ENCODE measurements at places on chromosomes 4 and X. TPM values are rescaled to one million over a fixed set of nuclear protein-coding genes. Genes with fewer than 3 reads are reported as not detected.

DNA sequence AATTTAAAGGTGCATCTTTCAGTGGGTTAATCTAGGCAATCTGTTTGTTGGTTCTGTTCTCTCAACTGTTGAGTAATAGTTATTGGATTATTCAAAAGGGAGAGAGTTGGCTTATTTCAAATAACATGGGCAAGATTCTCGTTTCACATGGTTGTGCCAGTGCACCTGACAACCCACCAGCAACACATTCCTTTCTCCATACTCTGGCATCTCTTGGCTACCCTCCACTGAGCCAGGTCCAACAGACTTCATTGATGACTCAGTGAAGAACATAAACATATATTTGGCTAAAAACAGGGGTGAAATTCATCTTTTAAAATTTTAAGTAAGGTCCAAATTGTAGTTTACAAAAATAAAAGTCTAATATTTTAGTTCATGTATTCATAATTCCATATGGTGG is 967.2 kb downstream of the RPA4 start:
- no peak for DNase-seq

GRCh38 chr4:123706973-123707372 is 310.4 kb downstream of the SPRY1 start:
- no peak for DNase-seq

DNA sequence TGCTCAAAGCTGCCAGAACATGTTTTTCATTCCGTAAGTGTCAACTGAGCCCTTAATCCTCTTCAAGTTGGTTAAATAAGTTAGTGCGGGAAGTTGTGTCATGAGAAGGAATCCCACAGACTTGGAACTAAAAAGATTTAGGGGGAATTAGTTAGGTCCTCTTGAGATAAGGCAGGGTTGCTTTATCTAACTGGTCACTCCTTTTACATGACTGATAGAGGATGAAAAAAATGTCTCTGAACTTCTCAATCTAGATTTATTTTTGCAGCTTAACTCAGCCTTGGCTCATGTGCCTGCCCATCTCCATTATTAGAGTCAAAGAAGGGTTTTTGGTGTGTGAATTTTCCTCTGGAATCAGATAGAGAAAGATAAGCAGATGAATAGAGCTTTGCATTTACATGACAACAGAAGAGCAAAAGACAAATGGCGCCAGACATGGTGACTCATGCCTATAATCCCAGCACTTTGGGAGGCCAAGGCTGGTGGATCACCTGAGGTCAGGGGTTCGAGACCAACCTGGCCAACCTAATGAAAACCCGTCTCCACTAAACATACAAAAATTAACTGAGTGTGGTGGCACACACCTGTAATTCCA is 882.9 kb downstream of the RPA4 start:
- no peak for DNase-seq

DNA sequence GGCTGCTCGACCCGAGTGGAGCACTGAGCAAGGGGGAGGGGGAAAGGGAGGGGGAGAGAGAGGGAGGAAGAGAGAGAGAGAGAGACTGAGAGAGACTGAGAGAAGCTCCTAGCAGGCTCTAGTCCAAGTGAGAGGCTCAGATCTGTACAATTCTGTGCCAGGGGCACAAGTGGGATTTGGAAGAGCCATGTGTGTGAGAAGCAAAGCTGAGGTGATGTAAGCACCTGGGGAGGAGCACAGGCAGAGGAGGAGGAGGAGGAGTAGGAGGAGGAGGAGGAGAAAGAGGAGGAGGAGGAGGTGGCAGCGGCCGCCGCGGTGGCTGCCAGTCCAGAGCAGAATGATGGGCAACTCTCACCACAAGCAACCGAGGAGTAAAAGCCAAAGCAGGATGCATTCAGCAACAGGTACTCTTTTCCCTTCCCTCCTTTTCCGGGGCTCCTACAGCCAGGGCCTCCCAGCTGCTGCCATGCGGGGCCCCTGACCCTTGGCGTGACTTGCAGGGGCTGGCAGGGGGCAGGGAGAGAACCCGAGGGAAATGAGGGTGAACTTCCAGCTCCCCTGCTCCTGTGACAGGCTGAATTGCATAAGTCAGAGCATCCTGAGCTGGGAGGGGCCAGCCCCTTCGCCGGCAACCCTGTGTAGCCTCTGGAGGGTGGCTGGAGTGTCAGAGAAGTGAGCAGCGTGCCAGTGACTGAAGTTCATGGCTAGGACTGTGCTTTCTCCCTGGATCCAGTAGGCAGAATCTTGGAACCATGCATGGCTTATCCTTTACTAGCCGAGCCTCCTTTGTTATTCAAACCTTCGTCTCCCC is 62.2 kb downstream of the RTL5 start:
- DNase-seq, result no peak

- no peak for DNase-seq
Measured at GRCh38 chrX:98939456-98939855, 1470.6 kb downstream of the PCDH19 start.

DNA sequence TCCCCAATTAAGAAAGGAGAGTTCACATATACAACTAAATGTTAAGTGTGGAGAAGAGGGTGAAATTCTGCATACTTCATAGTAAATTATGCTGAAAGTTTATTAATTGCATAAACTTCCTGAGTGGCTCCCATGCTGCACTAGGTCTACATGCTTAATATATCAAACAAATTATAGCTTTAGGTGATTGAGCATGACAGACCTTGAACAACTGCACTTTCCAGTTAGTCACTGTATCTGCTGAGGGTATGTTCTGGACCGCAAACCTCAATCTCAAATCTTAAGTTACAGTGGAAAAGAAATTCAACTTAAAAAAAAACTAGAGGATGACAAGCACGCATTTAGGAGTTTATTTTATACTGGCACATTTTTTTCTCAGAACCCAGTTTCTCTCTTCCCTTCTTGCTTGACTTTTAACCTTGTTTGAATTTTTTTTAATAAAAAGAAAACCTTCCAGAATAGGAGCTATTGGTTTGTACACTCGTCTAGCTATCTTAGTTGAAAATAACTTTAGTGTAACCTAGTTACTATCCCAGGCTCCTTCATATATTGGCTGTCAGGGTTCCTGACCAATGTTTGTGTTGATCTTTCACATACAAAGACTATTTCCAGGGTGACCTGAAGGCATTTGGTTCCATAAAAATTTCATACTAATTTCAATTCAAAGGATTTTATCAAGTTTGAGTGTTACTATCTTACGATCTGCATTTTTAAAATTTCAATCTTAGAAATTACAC is 10.2 kb upstream of the FAM120C start:
- DNase-seq, result no peak

DNA sequence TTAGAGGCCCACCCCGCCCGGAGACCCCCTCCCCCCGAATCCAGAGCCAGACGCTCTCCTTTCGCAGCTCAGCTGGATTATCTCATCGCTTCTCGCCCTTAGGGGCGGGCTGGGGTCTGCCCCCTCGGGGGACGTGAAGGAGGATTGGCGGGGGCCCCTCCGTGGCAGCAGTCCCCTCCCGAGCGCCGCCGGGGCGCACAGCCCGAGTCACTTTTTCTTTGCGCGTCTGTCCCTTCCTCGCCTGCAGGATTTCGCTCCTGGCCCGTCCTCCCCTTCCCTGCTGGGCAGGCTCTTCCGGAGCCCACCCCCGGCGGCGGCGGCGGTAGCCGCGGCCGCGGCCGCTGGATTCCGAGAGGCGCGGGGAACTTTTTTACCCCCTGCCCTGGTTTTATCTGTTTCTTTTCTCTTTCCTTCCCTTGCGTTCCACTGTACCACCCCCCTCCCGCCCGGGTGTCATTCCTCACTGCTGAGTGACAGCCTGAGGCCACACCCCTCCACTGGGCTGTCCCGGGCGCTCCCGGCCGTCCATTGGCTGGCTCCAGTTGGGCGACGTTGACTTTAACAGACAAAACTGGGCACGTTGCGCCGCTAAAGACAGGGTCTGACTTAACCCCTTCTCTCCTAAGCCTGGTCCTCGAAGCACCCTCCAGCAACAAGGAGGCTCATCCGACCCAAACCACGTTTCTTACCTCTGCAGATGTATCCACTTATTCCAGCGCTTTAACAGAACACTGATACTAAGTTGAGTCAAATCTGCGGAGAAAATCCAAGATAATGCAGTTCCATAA is 492 bp upstream of the NKX3-2 start:
- DNase-seq, result peak; percentile 82

GRCh38 chr4:70715097-70715496 is 6.7 kb upstream of the RUFY3 start:
- DNase-seq, result no peak

DNA sequence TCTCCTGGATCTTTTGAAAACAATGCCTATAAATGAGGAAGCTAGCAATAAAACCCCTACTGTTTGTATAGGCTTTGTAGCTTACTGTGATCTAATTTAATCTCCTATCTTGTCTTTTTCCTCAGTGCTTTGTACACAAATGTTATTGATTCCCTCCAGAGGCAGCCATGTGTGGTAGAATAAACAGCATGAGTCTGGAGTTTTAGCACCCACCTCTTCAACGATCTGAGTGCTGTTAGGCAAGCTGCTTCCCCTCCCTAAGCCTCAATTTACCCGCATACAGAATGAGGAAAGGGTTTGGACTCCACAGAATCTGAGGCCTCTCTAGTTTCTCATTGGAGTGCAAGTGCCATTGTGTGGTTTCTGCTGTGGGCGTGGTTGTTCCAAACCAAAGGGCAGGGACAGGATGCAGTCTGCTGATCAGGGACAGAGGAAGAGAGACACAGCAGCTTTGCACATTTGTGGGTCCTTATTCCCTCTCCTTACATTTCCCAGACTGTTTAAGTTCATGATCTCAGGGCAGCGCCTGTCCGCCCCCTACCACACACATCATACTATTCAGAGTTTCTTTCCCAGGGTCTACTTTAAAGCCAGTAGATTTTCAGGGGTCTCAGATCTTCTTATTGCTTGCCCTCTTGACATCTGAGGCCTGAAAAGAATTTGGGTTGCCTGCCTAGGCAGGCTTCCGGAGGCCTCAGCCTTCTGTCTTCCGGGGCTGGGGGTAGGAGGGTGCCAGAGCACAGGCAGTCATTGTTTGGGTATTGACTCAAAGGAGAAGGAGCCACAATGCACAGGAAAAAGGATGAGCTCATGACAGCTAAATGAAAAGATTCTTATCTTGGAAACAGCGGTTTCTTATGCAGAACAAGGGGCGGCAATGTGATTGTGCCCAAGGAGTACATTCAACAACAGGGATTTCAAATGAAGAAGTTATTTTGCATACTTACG is 114.9 kb upstream of the TEX13D start:
- no peak for DNase-seq

Gene GAGE2A
- not detected for total RNA-seq

Gene TCP11X2
- not detected for total RNA-seq

Gene GPR82
- total RNA-seq, result not detected

All from mesothelial cell of epicardium (in vitro differentiated cells).